ENCODE measurements at places on chromosomes 2 and 18.

GRCh38 chr18:79583984-79584401 lies 95.6 kb upstream of the CTDP1 start:
- no peak for DNase-seq

- DNase-seq: peak; percentile 77
Observed at GRCh38 chr2:111178730-111179405, 58.2 kb downstream of the BCL2L11 start.

- DNase-seq: no peak
Observed at GRCh38 chr2:118250001-118250400, 161.7 kb downstream of the INSIG2 start.

DNA sequence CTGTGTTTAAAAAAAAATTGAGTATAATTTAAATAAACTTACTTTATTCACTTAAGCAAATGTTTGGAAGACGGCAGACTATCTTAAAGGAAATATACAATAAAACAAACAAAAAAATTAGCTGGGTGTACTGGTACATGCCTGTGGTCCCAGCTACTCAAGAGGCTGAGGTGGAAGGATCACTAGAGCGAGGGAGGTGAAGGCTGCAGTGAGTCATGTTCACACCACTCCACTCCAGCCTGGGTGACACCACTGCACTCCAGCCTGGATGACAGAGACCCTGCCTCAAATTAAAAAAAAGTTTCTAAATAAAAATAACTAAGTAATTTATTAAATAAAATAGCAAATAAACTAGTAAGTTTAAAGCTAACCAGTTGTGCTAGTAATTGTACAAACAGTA lies 7.5 kb downstream of the PUM2 start:
- no peak for DNase-seq

DNA sequence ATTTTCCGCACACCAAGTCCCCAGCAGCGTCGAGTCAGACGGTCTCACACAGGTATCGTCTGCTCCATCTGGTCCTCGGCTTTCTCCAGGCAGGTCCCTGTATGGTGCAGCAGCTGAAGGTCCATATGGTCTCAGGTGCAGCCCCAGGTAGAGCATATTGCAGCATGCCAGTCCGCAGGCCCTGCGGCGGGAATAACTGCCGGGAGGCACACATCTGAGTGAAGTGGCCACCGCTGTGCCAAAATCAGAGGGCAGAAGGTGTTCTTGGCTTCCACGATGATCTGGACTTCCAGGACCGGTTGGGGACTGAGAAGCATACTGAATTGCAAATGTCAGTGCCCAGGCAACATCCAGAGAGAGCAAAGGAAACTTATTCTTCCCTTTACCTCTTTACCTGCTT lies 320.3 kb downstream of the RNF144A start:
- DNase-seq: no peak

- DNase-seq: peak; percentile 96
Observed at GRCh38 chr2:62014102-62014501, 108.6 kb downstream of the COMMD1 start.

- no peak for DNase-seq
Observed at GRCh38 chr2:38549071-38549704, 53.5 kb downstream of the HNRNPLL start.

- DNase-seq: no peak
Observed at GRCh38 chr2:168690381-168690885, 112.0 kb upstream of the NOSTRIN start.

DNA sequence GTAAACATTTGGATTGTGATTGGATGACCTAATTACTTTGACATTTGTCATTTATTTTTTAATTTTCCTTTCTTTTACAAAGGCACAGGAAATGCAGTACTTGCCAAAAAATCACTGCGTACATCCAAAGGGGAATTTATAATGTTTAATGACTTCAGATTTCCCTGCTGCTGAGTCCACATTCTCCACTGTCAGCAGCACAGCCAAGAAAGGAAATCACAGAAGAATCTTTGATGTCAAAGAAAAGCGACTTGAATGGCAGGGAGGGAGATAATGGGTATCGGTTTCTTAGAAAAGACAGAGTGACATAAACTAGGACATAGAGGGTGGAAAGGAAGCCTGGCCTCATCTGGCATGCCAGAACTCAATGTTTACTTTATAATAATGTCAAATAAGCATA lies 41.4 kb upstream of the COPS8 start:
- no peak for DNase-seq
